Urinary bladder (tissue), 4 donors: ENCODE measurements at places on chromosomes 3 and 15.

GRCh38 chr15:29127506-29128430 is 141.9 kb downstream of the NSMCE3 start:
- no peak for DNase-seq

GRCh38 chr3:24678421-24678865 is 183.8 kb upstream of the THRB start:
- no peak for DNase-seq

DNA sequence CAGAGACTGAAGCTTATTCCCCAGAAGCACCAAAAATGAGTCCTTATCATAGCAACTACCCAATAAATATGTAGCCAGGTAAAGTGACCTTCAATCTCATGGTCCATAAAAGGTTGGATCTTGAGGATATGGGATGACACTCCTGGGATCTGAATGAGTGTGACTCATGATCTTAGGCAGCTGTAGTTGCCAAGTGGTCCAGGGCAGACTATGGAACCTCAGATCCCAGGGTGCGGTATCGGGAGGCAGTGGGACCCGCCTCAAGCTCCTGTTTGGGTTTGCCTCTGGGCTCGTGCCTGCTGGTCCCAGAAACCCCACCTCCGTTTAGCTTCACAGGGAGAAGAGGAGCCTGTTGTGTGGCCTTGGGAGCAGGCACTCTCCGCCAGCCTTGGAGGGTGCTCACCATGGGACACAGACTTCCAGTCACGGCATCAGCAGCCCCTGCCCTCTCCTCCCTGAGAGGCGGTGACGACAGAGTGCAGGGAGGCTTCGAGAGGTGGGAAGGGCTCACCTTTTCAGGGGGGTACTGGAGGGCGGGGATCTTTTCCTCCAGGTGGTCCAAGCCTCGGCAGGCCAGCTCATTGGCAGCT is 8.1 kb downstream of the PLIN1 start:
- DNase-seq, result no peak

DNA sequence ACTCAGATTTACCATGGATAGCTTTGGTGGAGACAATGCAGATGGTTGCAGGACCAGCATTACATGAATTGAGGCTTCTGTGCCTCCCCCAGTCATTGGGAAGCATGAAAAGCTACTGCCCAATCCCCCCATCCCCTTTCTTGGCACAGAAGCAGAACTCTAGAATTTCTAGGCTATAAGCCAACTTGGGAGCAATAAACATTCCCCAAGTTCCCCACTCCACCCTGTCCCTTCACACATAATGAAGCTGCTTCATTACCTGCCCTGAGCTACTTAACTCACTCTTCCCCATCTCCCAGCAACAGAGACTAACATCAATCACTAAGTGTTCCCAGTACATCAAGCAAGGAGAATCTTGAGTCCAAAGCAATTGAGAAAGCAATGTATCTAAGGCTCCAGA is 164.5 kb downstream of the RORA start:
- no peak for DNase-seq

- DNase-seq, result no peak
These were observed 45.4 kb downstream of the PDIA5 start for GRCh38 chr3:123112232-123112631.

DNA sequence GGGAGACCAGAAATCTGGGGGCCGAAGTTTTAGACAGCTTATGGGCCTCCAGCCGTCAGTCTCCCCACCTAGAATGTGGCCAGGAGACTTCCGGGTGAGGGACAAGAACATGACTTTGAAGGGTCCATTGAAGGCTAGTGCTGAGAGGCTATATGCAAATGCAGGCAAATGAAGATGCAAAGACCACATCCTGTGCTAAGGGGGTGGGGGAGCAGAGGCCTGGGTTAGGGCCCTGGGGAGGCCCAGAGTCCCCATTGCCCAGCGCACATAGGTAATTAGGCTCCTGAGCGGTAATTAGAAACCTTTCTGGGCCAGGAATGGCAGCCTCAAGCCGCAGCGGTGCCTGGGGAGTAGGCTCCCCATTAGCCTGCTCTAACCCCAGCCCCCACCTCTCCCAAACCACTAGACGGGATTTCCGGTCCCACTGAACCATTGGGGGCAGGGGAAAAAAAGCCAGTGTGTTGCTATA is 6.8 kb downstream of the CSK start:
- no peak for DNase-seq

GRCh38 chr15:97200161-97200560 is 760.3 kb upstream of the ARRDC4 start:
- DNase-seq, result no peak

DNA sequence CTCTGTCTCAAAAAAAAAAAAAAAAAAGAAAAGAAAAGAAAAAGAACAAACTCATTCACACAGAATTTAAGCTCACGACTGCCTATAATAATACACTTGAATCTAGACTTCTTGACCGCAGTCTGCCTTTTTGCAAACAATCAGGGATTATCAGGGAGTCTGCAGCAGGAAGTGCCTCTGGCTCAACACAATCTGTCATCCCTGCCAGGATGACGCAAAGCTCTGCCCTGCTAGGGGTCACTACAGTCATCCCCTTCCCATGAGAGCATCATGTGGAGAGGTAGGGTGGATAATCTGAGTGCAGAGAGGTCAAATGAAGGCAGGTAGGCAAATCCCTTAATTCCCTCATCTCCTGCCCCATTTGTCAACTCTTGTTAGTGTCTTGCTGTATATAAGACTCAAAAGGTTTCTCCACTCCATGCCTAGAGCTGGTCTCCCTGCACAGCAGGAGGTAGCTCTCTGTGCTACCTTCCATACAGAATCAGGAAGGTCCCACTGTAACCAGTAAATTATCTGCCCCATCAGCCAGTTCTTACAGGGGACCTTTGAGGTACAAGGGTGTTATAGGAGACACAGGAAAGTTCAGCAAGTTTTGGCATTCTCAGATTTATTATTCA is 4.2 kb downstream of the UBAP1L start:
- DNase-seq, result no peak

DNA sequence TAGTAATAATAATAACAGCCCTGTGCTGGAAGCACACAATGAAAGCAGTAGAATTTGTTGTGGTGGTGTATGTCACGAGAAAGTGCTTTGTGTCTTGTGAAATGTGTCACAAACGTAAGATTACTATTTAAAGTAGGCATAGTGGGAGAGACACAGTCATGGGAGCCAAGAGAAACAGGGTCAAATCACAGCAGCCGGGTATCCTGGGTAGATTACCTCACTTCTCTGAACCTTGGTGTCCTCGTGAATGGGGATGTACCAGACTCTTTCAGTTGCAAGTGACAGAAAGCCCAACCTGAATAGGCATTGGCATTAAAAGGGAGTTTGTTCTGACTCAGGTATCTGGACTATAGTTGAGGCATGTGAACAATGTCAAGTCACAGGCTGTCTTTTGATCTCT is 29.1 kb upstream of the SRGAP3 start:
- no peak for DNase-seq

GRCh38 chr3:55169608-55170072 is 241.8 kb upstream of the LRTM1 start:
- DNase-seq, result no peak

DNA sequence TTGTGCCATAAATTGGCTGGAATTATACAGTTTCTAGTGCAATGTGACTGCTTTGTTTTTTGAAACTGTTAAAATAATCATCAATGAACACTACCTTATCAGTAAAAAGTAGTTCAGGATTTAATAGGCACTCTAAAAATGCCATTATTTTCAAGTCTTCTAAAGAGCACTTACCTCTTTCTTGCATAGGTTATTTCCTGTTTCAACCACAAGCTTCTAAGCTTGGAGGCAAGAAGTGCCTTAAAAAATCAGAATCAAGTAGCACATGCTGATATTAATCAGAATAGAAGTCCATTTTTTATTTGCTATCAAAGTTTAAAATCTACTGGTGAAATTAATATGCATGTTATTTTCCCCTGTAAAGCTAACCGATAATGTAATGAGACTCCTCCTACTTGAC is 991.6 kb downstream of the CADM2 start:
- no peak for DNase-seq

DNA sequence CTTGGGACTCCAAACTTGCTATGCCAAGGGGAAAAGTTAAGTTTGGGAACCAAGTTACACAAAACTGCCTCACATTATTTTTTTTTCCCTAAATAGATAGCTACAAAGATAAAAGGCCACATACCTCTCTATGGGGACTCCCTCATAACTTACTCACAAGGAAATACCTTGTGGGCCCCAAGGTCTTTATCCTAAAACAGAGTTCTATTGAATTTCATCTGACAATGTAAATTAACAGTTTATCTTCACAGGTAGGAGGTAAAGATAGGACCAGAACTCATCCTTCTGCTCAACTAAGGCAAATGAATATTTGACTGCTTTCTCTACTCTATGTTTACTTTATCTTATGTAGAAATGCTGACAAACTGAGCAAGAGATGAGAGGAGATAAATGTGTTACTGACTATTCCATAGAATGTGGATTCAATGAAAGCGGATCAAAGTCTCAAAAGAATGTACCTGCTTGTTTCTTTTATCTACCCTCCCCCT is 1278.0 kb downstream of the OTOL1 start:
- no peak for DNase-seq
